ENCODE measurements at places on chromosomes 13 and 19. TPM values are rescaled to one million over a fixed set of nuclear protein-coding genes. Genes with fewer than 3 reads are reported as not detected.

The KL gene
- not detected for total RNA-seq

The KPTN gene
- 8.3 TPM for total RNA-seq

The SPRYD7 gene
- 15.8 TPM for total RNA-seq

- DNase-seq = no peak
Observed at GRCh38 chr13:39960191-39960590, 304.7 kb downstream of the COG6 start.

GRCh38 chr13:51833980-51834379 lies 11.0 kb downstream of the TMEM272 start:
- no peak for DNase-seq

- no peak for DNase-seq
Observed at GRCh38 chr13:113554333-113554700, 30.2 kb upstream of the TFDP1 start.
